ENCODE measurements at places on chromosomes 3 and 15.

DNA sequence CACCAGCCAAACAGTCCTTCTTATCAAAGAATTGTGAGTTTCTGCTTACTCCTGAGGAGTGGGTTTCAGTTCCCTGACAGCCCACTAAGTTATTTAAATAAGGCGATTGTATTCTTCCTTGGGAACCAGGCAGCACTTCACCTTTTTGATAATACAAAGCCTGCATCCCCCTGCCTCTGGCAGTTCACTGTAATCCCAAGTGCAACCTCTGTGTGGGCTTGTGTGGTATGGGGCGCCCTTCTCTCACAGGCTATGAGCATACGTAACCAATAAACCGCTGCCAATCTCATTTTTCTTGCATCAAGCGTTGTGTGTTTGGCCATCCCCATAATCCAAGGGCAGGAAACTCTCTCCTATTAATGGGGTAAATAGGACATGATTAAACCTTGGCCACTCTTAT lies 1025.6 kb downstream of the NSUN3 start:
- ATAC-seq: no peak

- peak; percentile 84 for ATAC-seq
Measured at GRCh38 chr3:30693470-30694120, 87.2 kb downstream of the TGFBR2 start.

DNA sequence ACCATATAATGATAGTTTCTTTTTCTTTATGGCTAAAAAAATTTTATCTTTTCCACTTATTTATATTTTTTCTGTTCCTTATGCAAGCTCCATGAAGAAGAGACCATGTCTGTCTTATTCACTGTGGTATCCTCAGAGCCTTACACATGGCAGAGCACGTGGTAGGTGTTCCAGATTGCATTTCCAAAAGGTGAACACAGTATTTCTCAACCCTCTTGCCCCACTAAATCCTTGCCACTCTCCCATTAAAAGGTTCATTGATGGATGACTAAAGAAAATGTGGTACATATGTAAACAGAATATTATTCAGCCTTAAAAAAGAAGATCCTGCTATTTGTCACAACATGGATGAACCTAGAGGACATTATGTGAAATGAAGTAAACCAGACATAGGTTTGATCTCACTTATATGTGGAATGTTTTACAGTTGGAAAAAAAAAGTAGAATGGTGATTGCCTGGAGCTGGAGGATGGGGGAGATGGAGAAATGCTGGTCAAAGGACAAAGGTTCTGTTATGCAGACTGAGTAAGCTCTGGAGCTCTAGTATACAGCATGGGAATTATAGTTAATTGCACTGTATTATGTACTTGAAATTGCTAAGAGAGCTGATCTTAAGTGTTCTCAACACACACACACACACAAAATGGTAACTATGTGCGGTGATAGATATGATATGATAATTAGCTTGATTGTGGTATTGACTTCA lies 266.7 kb downstream of the CNTN3 start:
- no peak for ATAC-seq

GRCh38 chr3:90184861-90185260 lies 1077.4 kb downstream of the EPHA3 start:
- ATAC-seq: no peak

Data from activated T-helper 17 cell treated with anti-CD3 and anti-CD28 coated beads, Interleukin-2, amount 50 U/mL, for 72 hours (primary cell).